ENCODE measurements at places on chromosomes 5 and 9. TPM values are rescaled to one million over a fixed set of nuclear protein-coding genes. Genes with fewer than 3 reads are reported as not detected.

- DNase-seq: no peak
Observed at GRCh38 chr5:39331861-39332381, 32.4 kb downstream of the C9 start.

DNA sequence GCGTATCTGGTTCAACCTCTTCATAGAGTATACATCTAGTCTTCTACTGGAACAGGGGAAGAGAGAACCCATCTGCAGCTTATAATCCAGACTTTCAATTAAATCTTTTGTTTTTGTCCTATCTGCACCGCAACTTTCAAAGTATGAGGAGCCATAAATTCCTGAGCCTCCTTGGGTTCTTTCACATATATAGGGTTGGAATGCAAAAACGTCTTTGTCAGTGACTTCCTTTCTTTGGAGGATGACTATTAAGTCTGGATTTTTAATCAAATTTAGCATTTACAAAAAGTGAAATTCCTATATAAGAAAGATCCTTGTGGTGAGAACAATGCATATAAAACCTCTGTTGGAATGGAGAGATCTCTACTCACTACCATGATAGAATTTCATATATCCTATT is 370.8 kb downstream of the TMEM38B start:
- DNase-seq: no peak

- peak; percentile 33 for DNase-seq
Observed at GRCh38 chr5:151040211-151040747, 19.9 kb downstream of the GPX3 start.

DNA sequence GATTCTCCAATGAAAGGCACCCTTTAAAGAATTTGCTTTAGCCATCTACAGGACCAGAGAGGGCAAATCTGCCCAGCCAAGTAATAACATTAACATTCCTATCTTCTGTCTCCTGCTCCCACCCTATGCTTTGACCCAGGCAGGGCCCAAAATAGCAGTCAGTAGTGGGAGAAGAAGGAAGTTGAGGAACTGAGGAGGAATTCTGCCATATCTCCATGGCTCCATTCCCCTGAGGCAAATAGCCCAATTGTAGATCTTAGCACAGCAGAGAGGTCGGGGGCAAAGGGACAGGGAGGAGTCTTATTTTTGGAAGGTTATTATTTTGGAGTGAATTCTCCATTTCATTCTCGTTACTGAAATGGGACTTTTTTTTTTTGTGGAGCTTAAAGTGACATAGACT is 111.1 kb upstream of the IFNK start:
- DNase-seq: no peak

The CDX1 gene
- 0.18 TPM for total RNA-seq

The TDRD7 gene
- total RNA-seq: 8.1 TPM

DNA sequence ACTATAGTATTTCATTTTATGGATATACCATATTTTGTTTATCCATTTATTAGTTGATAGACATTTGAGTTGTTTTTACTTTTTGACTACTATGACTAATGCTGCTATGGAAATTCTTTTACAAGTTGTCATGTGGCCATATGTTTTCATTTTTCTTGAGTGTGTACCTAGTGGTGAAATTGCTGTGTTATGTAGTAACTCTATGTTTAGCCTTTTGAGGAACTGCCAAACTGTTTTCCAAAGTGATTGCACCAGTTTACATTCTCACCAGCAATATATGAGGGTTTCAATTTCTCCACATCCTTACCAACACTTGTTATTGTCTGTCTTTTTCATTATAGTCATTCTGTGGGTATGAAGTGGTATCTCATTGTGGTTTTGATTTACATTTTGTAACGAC is 75.4 kb downstream of the GRIA1 start:
- peak; percentile 76 for DNase-seq

The CWC27 gene
- total RNA-seq: 34.4 TPM

The IRX4 gene
- total RNA-seq: not detected

The BTNL9 gene
- not detected for total RNA-seq

- DNase-seq: no peak
Observed at GRCh38 chr9:138078846-138079245, 201.3 kb downstream of the CACNA1B start.

All from IMR-90 (cell line).